ENCODE measurements at places on chromosomes 6 and 20.

GRCh38 chr6:112311950-112312547, 35.1 kb upstream of the RFPL4B start:
- no peak for DNase-seq

DNA sequence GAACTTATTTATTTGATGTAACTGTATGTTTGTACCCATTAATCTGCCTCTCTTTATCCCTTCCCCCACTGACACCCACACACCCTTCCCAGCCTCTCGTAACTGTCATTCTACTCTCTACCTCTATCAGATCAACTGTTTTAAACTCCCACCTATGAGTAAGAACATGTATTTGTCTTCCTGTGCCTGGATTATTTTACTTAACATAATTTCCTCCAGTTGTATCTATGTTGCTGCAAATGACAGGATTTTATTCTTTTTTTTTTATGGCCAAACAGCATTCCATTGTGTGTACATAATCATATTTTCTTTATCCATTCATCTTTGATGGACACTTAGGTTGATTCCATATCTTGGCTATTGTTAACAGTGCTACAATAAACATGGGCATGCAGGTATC, 49.3 kb downstream of the PHACTR2 start:
- no peak for DNase-seq

DNA sequence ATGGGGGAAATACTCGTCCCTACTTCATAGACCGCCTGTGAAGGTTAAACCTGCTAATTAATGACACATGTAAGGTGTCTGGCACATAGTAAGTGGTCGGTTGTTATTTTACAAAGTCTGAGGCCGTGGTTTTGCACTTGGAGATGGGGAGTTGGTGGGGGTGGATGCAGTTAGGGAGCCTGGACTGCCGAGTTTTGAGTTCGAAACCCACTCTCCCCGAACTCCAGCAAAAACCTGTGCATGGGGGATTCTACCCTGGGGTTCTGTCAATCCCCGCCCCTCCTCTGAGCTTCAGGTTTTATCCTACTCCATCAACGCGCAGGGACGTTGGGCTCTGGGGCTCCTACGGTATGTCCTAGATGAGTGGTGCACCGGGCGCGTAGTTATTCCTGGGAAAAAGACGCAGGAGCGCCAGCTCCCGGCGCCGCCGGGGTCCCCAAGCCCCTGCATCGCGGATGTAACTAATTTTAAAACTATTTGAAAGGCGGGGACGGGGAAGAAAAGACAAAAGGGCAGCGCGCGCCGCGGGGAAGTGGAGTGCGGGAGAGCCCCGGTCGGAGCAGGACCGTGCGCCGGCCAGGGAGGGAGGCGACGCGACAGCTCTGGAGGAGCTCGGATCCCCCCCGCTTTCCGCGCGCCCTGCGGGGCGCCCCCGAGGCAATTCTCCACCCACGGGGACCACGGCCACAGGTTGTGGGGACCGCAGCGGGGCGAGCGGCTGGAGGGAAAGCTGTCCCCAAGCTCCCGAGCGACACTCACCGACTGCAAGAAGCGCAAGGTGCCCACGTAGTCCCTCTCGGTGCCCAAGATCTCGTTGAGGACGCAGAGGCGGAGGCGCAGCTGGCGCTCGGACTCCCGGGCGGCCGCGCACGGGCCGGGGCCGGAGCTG, 672 bp downstream of the PREX1 start:
- peak; percentile 24 for DNase-seq

GRCh38 chr6:28264834-28265401, 2.0 kb upstream of the ZSCAN26 start:
- no peak for DNase-seq

DNA sequence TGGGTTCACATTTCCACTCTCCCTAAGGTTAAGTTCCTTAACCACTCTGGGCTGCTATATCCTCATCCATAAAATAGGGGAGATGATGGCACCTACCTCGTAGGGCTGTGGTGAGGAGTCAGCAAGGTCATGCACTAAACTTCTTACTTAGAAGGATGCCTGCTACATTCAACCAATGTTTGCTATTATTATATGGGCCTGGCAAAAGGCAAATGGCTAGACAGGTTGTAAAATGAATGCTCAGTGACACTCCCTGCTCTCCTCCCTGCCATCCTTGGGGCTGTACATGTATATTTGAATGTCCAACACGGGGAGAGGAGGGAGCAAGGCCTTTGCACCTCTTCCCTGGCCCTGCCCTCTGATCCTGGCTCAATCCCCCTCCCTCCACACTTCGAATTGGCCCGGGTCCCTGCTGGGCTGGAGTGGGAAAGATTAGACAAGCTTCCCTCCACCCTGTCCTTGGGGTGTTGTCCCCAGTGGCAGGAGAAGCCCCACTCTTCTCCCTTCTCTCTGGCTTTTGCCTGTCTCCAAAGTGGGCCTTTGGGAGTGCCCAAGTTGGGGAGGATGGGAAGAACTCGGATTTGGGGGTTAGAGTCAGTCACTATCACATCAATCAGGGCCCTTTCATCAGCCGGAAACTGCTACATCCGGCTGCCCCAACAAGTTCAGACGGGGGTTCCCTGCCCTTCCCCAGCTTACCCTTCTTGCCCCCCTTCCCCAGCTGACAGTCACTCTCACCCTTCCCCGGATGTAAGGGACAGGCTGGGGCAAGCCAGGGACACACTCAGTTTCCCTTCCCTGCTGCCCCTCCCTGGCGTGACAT, 36.3 kb upstream of the VEGFA start:
- peak; percentile 24 for DNase-seq

DNA sequence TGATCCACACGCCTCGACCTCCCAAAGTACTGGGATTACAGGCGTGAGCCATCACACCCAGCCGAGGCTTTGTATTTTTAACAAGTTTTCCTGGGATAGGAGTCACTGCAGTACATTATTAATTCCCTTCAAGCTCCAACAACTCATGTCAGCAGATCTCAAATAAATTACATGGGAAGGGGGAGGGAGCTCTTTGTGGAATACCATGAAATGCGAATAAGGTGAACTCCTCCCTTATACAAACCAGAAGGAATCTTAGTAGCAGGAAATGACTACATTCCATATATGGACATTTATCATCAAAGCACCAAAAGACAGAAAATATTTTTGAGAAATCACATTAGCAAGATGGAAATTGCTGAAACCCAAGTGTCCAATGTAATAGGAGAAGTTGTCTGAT, 2.9 kb downstream of the GSS start:
- DNase-seq: no peak

GRCh38 chr6:46056906-46057529, 41.4 kb upstream of the CLIC5 start:
- no peak for DNase-seq

- no peak for DNase-seq
Observed at GRCh38 chr6:12350644-12351170, 60.5 kb downstream of the EDN1 start.

DNA sequence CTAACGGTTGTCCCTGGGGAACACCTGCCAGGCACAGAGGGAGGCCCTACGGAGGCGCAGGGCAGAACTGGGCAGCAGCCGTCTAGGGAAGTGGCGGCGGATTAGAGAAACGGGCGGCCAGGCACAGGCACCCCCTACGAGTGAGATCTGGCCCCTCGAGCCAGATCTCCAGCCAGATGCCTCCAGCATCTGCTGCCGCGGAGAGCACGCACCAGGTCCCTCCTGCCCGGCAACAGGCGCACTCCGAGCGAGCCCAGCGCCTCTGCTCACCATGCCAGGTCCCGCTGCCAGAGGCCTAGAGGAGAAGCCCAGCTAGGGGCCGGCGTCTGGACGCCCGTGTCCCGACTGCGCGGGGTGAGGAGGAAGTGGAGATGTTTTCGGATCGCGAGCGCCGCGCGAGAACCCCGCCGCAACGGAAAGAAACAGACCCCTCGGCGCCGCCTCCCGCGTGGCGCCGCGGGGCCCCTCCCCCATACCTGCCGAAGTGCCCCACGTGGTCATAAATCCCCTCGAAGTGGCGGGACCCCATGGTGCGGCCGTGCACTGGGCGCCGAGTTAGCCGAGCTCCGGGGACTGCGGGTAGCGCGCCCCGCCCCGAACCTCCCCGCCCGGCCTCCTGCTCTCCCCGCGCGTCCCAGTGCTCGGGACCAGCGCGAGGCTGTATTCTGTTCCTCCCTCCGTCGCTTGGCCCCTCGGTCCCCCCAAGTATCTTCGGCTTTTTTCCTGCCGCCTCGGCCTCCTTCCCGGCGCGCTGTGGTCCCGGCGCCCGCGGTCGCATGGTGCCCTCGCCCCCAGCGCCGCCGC, at the start of gene SLC22A16:
Gene SLC22A16, minus strand, starts transcription at position 568 of the 804 bp plus-strand sequence. Its CDS starts 39 bp downstream, at position 529.
- DNase-seq: no peak

- DNase-seq: no peak
Observed at GRCh38 chr6:164035900-164036485, 621.5 kb downstream of the QKI start.

GRCh38 chr6:155349129-155349528, 34.8 kb upstream of the TFB1M start:
- no peak for DNase-seq

- peak; percentile 80 for DNase-seq
Observed at GRCh38 chr20:44069203-44070011, 117.6 kb downstream of the JPH2 start.

DNA sequence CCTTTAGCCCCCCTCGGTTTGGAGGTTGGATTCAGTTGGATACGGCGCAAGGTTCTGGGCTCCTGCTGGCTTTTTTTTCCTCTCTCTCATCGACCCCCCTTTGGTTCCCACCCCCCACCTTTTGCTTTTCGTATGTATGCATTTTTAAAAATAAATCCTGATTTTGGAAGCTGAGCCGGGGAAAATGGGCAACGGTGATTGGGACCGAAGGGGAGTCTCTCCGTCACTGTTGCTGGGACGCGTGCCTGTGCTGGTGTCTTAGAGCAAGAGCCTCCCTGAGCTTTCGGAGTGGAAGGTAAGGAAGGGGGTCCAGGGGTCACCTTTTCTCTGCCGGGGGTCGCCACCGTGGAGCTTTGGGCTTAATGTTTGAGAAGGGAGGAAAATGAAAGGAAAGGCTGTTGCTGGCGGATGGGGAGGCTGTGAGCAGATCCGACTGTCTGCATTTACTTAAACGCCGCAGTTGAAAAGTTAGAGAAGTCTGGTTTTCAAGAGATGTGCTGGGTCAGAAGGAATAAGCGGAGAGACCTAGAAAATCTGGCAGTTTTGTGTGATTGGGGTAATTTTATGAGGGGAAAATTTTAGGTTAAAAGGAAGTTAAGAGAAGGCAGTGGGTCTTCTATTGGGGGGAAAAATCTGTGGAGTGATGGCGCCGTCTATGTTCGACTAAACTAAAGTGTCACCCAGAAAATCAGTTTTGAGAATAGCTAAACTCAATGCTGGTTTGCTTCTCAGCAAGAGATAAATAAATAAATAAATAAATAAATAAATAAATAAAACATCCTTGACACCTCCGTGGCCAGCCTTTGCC, 828 bp downstream of the ADGRB3 start:
- no peak for DNase-seq

- no peak for DNase-seq
Observed at GRCh38 chr20:16942756-16943155, 194.6 kb downstream of the OTOR start.

GRCh38 chr6:148817689-148818088, 70.9 kb downstream of the UST start:
- no peak for DNase-seq

GRCh38 chr6:31011153-31011552, 879 bp downstream of the MUC22 start:
- DNase-seq: no peak

- DNase-seq: no peak
Observed at GRCh38 chr20:63483834-63484233, 11.4 kb upstream of the KCNQ2 start.

- DNase-seq: peak; percentile 4
Observed at GRCh38 chr20:64107736-64108457, 532 bp upstream of the NPBWR2 start.

DNA sequence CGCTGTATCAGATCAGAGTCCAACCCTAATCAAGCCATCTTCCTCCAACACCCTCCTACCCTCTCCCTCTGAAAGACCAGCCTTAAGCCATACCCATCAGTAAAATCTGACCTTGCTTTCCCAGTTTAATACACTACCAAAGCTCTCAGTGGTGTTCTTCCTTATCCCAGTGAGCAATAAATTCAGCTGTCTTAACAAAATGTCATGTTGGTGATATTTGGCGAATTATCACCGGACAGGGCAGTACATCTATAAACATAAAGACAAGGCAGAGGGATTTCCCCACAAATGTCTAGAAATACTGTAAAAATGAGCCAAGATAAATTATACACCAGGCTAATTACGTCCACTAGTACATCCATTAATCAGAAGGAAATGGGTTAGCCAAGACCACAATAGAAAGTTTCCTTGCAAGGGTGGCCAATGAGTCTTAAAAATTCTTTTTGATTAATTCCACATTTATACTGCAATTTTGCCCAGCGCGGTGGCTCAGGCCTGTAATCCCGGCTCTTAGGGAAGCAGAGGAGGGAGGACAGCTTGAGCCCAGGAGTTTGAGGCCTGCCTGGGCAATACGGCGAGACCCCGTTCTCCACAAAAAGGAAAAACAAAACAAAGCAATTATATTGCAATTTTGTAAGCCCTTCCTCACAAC, 905 bp downstream of the RARS2 start:
- no peak for DNase-seq

DNA sequence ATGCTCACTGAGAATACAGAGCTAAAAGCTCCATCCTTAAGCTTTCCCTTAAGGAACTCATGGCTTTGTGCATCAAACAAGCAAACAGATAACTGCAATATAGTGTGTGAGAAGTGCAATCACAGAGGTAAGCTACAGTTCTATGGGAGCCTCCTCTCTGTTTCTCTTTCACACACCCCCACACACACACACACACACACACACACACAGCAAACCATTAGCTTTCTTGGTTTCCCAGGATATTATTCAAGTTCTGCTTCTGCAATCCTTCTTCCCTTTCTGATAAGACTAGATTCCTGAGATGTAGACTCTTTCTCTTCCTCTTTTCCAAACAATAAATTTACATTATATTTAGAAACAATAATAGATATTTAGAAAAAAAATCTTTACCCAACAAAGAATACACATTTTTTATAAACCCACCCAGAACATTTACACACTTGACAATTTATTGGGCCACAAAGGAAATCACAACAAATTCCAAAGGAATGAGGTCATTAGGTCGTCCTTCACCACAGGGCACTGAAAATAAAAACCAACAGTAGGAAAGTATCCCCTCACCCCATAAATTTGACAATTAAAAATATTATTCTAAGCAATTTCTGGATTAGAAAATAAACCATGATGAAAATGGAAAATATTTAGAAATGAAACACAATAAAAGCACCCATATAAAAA, 9.3 kb upstream of the GFOD1 start:
- no peak for DNase-seq

All from activated CD4-positive, alpha-beta T cell treated with anti-CD3 and anti-CD28 coated beads, Interleukin-2, amount 10 ng/mL, durations not matched to agents 7 days and 5 days (primary cell).